Kasumi-1 (cell line): ENCODE measurements at places on chromosomes 12 and 14.

DNA sequence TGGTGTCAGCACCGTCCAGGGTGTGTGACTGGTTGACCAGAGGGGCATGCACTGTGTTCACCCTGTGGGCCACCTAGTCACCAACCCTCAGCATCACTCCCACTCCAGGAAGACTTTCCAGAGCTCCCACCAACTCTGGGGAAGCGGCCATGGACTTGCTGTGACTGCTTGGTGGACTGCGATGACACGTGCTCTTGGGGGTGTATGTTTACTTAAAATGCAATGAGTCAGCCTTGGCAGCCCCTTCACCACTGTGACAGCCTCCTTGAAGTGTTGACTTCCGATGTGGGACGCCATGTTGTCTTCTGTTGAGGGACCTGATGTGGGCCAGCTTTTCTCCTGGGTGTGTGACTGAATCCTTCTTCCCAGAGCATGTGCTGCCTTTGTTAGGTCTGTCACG, 151.1 kb upstream of the RTL1 start:
- DNase-seq: no peak

DNA sequence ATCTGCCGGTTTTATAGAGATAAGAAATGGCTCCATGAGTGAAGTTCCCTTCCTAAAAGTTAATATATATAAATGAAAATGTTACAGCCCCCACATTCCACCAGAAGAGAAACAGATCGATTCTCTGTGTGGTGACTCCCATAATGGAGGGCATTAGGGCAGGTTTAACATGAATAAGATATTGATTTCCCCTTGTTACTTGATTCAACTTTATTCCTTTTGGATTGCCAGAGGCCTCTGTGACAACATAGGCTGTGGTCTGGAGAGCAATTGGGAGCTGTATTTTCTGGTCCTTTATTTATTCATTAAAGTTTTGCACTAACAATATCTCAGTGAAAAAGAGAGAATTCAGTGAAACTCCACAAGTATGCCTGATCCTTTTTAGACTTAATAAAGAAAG, 125.2 kb upstream of the CCDC196 start:
- DNase-seq: no peak

DNA sequence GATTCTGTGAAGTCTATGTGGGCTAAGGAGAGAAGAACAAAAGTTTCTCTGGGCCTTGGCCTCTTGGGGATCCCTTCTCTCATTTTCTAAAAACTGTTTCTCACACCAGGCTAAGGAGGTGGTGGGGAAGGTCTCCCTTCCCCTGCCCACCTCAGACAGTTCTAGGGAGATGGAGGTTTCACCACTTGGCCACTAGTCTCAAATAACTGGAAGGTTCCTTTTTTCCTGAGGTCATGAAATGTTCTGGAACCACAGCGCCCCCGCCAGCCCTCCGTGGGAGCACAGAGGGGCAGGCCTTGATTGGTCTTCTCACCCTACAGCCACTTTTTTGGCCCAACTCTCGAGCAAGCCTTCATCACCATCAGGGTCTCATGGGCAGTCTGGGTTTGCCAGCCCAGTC, 12.6 kb downstream of the C12orf43 start:
- peak; percentile 19 for DNase-seq

DNA sequence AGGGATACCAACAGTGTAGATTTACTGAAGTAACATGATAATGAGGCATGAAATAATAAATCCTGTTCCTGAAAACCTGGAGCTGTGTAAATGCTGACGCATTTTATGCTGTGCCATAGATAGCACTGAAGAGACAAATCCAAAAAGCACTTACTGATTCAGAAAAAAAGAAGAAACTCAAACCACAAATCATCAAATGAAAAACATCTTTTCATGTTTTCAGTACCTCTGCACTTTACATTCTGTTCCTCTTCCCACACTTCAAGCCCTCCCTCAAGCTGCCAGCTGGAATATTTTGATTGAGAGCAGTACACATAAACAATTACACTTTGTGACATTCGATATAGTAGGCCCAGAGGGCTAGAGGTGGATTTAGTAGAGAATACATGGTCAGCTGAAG, 362.3 kb downstream of the NAV3 start:
- DNase-seq: no peak

DNA sequence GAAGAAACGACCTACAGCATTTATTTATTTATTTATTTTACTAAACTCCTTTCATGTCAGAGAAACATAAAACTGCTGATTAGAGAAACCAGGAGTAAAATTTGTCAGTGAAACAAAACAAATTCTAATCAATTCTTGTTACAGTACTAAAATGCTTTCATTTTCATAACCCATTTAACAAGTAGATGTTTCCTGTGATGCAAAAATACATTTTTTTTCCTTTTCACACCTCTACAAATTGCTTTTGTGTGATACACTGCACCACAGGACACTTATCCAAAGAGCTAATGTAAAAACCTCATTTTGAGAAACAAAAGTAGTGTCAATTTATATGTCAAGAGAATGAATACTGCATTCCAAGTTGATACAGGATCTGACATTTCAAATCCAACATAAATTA, 155.1 kb downstream of the SYT1 start:
- no peak for DNase-seq

DNA sequence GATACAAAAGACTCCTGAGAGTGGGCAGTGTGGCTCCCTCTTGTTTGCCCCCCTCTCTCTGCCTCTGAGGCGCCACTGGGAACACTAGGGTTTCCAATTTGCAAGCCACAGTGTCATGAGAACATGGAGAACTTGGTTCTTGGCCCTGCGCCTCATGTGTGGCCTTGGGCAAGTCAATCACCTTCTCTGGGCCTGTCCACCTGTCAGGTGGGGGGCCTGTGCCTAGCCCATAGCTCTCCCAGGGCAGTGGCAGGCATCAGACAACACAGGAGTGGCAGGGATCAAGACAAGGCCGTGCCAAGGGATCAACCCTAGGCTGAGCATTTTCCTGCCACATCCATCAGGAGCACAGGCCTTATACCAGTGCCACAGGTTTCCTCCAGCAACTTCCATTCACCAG, 185.3 kb downstream of the CALM1 start:
- DNase-seq: no peak

GRCh38 chr12:58959639-58960300, 39.5 kb upstream of the LRIG3 start:
- DNase-seq: no peak

DNA sequence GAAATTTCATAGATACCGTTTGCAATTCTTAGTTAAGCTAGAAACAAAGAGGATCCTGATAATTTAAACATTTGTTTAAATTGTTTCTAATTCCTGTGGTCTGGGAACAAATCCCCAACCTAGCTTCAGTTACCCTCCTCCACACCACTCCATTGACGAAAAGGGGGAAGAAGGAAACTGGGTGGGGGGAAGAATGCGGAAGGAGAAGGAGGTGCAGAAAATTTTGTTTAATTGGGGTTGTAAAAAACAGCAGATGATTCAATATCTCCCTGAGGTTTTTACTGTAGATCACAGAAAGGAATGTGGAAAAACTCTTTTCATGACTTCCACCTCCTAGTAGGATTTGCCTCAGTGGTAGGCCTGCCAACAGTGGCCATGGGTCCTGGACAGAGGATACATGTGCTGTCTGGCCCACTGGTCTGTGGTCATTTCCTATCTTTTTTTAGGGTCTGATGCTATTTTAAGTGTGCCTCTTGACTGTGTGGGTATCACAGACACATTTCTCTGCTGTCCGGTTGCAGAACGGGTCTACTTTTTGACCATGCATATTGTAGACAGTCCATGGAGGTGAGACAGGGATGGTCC, 122.9 kb upstream of the PCED1B start:
- peak; percentile 3 for DNase-seq

GRCh38 chr14:92676403-92677086, 71.9 kb downstream of the LGMN start:
- no peak for DNase-seq

GRCh38 chr12:95440401-95440800, 33.6 kb upstream of the METAP2 start:
- DNase-seq: no peak

DNA sequence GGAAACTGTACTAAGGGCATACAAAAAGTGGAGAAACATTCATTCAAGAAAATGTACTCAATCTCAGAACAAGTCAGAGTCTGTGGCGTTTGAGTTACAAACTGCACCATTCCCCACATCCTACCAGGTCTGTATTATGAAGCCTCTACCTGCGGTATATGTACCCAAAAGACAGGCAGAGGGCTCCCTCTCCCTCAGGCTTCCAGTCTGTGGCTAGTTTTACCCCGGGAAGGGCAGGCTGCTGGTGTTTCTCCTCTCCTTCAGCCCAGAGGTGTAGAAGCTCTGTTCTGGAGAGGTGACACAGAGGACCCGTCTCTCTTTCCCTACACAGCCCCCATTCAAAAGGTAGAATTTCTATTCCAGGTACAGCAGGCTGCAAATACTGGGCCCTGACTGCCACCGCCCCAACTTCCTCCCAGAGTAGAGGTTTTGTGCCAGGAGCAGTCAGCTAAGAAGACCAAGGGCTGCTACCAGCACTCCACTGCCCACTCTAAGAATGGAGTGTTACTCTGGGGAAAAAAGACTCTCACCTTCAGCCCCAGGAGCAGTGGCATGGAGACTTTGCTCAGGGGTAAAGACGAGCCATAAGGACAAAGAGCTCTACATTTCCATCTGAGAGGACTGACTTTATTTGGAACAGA, 39.4 kb downstream of the PARP11 start:
- DNase-seq: no peak

DNA sequence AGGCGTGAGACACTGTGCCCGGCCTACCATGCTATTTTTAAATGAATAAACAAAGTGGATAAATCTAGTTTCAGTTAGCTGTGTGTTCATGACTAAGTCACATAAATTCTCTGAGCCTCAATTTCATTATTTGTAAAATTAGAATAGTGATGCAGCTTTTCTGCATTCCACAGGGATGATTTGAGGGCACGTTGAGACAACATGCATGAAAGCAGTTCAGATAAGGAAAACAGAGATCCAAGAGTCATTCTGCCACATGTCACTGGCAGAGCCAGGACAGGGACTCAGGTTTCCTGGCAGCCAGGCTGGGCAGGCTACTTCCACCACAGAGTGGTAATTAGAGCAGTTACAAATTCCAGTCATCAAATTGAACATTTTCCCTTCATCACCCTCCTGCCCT, 2.9 kb upstream of the PPP4R4 start:
- DNase-seq: no peak

GRCh38 chr14:85943192-85943591, 413.2 kb downstream of the FLRT2 start:
- DNase-seq: no peak

DNA sequence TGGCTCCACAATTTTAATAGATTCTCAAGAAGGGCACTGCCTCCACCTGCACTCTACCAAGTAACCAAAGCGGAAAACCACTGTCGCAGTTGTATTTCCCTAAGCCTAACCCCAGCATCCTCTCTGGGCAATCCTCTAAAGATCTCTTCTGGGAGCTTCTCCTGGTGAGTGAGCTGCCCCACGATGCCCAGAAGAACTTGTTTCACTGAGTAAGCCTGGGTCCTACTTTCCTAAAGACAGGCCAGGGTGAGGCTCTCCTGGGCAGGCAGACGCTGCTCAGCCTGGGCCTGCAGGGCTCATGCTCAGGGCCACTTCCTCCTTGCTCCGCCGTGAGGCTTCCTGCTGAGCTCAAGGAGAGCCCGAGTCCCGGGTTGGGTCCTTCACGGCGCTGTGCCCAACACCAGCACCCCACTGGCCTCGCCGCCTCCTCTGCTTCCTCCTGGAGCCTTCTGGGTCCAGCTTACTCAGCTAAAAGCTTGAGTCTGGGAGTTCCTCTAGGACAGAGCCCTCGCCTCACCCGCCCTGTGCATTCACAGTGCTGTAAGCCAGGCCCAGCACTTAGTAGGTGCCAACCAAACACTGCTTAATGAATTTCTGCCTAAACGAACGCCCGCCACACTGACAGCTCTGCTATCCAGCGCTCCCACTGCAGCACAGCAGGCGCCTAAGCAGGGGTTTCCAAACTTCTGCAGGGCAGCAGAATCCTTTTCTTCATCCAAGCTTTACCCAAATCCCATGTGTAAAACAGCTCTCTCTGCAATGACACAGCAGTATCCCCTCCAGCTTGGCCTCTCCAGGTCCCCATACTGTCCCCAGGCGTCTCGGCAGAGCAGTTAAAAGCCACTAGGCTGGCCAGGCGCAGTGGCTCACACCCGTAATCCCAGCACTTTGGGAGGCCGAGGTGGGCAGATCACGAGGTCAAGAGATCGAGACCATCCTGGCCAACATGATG, 5.7 kb downstream of the RAB35 start:
- peak; percentile 86 for DNase-seq

GRCh38 chr14:101362529-101363260, 198.6 kb upstream of the DIO3 start:
- no peak for DNase-seq

GRCh38 chr14:103288076-103288766, 45.8 kb upstream of the EIF5 start:
- no peak for DNase-seq

DNA sequence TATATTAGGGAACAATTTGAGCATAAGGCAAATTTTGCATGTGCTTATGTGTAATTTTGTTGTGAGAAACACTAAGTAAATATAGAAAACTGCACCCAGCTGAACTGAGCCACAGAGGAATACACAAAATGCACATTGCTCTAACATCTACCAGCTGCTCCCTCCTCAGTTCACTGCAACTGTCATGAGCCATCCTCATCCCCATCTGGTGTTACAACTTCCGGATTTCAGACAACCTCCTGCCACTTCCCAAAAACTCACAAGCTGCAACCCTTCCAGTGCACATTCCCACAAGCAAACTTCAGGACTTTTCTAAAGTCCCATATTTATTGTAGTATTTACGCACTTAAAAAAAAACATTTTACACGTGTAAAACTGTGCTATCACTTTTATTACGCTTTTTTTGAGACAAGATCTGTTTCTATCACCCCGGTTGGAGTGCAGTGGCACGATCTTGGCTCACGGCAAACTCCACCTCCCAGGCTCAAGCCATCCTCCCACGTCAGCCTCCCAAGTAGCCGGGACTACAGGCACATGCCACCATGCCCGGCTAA, 169.1 kb upstream of the TBX3 start:
- DNase-seq: peak; percentile 2

GRCh38 chr14:95077345-95077744, 80.0 kb downstream of the DICER1 start:
- no peak for DNase-seq

GRCh38 chr12:111780166-111780565, 13.4 kb downstream of the ALDH2 start:
- DNase-seq: no peak

GRCh38 chr14:32710731-32711680, 227.7 kb upstream of the NPAS3 start:
- DNase-seq: peak; percentile 54

DNA sequence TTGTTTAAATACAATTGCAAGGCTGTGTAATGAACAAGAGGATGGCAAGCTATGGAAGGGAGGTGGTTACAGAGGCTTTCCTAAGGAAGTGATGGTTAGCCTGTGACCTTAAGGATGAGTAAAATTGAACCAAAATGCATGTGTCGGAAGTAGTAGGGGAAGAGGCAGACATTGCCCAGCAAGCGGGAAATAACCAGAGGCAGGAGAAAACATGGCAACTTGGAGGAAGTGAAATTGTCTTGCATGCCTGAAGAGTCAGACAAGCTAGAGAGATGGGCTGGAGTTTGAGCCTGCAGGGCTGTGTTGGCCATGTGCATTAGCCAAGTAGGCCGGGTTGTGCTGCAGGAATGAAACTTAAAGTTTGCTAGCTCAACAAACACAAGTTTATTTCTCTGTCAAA, 96.2 kb downstream of the BTG1 start:
- DNase-seq: no peak
